ENCODE measurements at places on chromosomes 5 and 9.

- DNase-seq: no peak
Measured at GRCh38 chr9:27365707-27366376, 68.9 kb upstream of the EQTN start.

DNA sequence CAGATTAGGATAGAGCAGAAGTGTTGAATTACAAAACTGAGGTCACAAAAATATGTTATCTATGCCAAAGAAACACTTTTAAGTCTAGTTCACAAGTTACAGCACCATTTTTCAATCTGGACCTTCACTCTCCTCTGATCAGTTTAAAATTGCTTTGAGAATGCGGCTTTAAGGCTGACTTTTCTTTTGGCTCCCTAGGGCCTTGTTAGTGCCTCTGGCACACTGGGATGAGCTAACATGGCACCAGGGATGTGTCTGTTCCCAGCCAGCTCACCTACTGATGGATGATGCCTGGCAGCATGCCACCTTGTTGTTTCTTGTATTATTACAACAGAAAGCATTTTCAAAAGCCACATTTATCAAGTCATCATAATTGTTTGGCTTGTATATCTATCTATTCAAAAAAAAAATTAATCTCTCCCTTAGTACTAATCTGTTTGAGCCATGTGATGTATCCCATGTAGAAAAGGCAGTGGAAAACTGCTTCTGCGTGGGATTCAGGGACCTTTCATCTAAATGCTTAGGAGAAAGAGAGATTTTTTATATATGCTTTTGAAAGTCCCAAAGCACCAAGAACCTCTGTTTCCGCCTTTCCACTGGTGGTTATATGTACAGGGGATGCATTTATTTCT lies 46.6 kb downstream of the ADAMTSL1 start:
- no peak for DNase-seq

- DNase-seq: no peak
Measured at GRCh38 chr5:92980491-92980890, 600.5 kb downstream of the NR2F1-AS1 start.

- no peak for DNase-seq
Measured at GRCh38 chr5:136819526-136820302, 454.4 kb upstream of the TRPC7 start.

- DNase-seq: no peak
Measured at GRCh38 chr5:102099766-102100331, 196.2 kb downstream of the SLCO4C1 start.

- no peak for DNase-seq
Measured at GRCh38 chr5:74491586-74491985, 148.9 kb downstream of the ENC1 start.

- DNase-seq: no peak
Measured at GRCh38 chr5:113325054-113325453, 109.7 kb downstream of the TSSK1B start.

DNA sequence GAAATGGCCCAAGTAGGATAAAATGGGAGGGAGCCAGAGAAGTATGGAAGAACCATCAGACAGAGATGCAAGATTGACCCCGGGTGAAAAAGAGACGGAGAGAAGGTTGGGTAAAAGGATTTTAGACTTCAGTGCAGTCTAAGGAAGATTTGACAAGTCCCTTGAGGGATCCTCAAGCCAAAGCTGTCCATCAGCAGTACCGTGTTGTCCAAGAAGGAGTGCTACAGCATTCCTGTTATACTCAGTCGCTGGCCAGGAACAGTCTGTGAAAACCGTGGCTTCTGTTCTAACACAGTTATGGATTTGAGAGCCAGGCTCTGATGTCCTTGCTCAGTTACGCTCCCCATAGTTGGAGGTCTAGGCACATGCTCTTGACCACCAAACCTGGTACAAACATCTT lies 383.9 kb upstream of the DAB2 start:
- no peak for DNase-seq

- DNase-seq: no peak
Measured at GRCh38 chr9:131534721-131535237, 3.7 kb upstream of the UCK1 start.

DNA sequence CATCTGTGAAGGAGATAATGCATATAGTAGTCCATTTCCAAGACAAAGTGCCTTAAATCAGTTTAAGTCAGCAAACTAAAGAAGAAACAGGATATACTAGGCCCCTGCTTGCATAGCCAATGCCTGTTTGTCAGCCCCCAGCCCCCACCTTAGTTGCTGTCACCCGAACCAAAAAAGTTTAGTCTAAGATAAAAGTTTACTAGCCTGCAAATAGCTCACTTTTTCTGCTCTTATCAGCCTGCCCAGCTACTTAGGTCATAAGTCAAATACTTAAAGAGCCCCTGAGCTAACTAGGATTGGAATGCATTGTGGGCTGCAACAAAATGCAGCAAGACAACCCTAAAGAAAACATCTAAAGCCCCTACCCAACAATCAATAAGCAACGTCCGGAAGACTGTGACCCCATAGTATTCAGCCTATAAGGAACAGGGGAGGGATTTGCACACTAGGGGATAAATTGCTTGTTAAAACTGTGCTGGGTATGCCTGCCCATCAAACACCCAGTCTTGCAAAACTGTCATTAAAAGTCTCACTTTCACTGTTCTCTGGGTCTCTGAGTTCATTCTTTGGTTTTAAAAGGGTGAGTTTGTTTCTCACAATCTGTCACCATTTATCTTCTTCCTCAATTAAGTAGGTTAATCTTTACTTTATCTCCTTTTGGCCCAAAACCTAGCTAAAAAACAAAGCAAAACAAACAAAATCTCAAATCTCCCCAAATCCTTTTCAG lies 92.4 kb upstream of the CEP78 start:
- DNase-seq: no peak

DNA sequence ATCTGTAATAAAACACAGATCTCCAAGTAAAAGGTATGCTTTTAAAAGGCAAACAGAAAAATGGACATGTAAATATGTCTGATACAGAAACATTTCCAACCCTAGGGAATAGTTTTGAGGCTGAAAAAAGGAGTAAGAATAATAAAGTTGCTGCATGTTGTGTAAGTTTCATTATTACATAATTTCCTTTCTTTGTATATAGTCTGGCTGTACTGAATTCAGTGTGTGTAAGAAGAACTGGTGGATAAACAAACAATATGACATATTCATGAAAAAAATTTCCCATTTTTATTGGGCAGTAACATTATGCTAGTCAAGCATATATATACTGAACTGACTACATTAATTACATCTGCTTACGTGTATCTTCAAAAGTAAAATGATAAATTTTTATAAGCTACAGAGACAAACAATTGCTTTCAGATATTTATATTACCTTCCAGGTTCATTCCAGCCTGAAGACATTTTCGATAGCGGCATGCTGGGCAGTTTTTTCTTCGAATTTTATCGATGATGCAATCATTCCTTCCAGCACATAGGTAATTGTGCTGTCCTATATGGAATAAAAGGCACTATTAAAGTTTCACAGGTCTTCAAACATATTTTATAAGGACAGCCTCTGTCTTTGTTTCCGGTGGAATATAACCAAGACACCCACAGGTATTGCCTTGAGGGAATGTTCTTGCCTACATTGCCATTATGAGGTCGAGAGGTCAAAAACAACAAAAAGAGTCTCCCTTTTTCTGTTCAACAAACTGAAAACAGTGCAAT lies 93.6 kb downstream of the NR3C1 start:
- DNase-seq: no peak

DNA sequence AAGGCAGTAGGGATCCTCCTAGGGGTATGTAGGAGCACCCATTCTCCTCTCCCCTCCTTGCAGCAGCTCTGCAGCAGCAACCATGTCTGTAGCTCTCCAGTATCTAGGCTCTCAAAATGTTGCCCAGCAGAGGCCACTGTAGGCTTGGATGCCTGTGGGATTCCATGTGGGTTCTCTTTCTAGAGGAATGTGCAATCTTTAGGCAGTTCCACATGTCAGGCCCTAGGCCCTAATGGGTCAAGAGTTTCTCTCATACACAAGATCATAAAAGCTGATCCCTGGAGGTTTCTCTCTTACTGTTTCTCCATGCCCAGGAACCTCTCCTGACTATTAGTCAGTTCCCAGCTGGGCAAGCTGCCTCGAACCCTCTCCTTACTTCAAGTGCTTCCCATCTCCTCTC lies 215.8 kb downstream of the FRMD3 start:
- no peak for DNase-seq

DNA sequence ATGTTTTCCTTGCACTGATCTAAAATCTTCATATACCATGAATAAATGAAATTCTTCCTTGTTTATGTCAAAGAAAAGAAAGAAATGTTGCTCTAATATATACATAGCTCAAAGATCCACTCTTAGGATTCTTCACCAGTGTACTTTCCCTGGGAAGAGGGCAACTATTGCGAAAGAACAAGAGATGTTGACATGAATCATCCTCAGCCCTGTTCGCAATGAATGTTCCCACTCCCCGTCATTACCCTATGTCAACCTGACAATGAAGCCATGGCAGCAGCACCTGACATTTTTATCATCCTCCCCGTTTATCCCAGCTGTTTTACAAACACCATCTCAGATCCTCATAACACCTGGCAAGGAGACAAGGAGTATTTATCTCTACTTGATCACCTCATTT lies 409.1 kb upstream of the GRIA1 start:
- no peak for DNase-seq

- DNase-seq: no peak
Measured at GRCh38 chr9:15349892-15350761, 43.1 kb upstream of the TTC39B start.

GRCh38 chr9:12776513-12777055 lies 1.8 kb downstream of the LURAP1L start:
- DNase-seq: no peak

DNA sequence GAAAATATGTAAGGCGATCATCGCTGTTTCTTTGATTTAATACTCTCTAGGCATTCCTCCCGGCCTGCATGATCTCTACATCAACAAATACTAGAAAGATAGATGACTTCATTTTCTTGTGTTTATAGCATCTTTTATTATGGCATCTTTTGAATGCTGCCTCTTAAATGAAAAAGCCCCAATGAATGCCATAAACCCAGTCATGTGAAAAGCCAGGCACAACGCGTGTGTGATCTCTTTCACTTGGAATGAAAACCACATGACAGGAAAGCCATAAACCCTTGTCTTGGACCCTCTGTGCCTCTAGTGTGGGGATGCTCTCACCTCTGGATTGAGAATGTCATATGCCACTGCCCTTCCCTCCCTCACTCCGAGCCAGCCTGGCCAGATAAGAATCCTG lies 476.2 kb downstream of the SEMA5A start:
- DNase-seq: no peak

GRCh38 chr5:33816791-33817190 lies 75.0 kb downstream of the ADAMTS12 start:
- no peak for DNase-seq

DNA sequence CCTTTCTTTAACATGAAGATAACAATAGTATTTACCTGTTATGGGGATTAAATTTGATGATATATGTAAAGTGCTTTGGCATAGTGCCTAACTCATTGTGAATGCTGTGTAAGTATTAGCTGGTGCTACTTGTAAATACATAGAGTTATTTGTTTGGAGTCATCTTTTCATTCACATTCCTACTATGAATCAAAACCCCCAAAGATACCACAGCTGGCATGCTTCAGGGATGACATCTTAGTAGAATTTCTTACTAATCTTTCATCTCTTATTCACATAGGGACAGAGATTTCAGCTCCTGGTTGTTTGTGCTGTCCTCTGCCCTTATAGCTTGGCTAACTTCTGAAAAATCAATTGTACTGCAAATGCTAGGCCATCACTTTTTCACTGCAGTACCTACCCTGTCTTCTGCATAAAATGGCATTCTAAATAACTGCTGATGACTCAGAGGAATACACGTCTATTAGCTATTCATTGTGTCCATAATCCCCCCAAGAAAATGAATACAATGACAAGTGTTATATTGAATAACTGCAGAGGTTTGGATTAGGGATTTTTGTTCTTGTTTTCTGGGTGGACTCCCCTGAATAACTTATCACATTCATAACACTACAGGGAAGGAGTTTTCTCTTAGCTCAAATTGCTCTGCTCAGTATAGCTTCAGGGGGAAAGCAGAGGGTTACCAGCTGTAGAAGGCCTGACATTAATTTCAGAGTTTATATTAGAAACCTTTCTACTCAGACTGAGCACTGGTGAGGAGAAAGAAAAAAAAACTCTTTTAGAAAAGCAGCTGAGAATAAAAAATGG lies 192.2 kb upstream of the C9orf72 start:
- no peak for DNase-seq

- DNase-seq: no peak
Measured at GRCh38 chr5:133606835-133607234, 5.5 kb downstream of the FSTL4 start.

- DNase-seq: no peak
Measured at GRCh38 chr5:53871050-53871449, 310.6 kb downstream of the NDUFS4 start.

GRCh38 chr5:145965804-145966203 lies 29.4 kb downstream of the SH3RF2 start:
- DNase-seq: no peak

DNA sequence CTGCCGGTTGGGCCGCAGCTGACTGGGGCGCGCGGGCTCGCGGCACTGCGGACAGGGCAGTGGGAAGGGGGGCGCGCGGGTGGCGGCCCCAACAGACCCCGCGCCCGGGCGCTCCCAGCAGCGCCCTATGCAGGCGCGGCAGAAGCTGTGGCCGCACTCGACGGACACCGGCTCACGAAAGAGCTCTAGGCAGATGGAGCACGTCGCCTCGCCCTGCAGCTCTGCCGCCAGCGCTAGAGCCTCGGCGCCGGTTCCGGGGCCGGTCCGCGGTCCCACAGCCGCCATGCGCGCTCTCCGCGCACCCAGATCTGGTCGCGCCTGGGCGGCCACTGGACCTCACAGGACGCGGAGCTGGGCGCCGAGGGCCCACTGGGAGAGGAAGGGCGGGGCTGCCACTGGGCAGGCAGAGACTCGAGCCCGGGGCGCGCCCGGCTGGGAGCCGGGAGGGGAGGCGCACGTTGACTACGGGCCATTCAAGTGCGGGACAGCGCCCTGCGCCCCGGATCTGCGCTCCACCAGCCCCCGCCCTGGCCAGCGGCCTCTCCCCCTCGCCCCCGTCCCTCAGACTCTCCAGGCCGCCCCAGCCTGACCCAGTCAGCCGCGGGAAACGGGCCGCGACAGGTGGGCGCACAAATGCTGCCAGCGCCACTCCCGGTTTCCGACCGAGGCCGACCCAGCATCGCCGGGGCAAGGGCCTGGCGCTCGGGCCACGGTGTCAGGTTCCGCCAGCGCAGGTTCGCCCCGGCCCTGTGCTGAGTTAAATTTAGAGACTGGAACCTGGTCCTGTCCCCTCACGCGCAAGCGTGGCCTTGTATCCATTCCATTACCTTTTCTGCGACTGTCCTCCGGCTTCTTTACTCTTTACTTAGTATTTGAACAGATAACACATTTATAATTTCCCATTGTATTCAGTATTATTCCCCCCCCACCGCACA lies at the start of gene TRIM7:
TRIM7 (minus strand) TSS at position 371 of the 935 bp plus-strand sequence; CDS start at position 285, 86 bp downstream.
- no peak for DNase-seq

DNA sequence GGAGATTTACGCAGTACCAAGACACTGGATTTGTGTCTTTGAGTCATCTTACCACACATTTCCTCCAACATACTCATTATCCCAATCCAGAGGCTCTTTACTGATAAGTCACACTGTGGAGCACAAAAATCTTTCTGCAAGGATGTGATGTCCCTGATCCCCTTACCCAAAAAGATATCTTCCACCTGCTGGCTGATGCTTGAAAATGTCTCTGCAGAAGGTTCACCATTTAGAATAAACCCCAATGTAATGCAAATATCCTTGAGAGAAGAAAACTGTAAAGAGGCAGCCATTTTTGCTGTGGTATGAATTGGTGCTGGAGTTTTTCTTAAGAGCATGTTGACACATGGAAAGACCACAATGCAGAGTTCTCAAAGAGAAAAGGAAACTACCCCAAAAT lies 65.7 kb upstream of the RORB start:
- no peak for DNase-seq

GRCh38 chr9:103804077-103804735 lies 289.9 kb upstream of the SMC2 start:
- DNase-seq: no peak
